ENCODE measurements at places on chromosomes 12 and 14.

GRCh38 chr12:77104792-77105191 is 39.4 kb upstream of the E2F7 start:
- DNase-seq, result no peak

DNA sequence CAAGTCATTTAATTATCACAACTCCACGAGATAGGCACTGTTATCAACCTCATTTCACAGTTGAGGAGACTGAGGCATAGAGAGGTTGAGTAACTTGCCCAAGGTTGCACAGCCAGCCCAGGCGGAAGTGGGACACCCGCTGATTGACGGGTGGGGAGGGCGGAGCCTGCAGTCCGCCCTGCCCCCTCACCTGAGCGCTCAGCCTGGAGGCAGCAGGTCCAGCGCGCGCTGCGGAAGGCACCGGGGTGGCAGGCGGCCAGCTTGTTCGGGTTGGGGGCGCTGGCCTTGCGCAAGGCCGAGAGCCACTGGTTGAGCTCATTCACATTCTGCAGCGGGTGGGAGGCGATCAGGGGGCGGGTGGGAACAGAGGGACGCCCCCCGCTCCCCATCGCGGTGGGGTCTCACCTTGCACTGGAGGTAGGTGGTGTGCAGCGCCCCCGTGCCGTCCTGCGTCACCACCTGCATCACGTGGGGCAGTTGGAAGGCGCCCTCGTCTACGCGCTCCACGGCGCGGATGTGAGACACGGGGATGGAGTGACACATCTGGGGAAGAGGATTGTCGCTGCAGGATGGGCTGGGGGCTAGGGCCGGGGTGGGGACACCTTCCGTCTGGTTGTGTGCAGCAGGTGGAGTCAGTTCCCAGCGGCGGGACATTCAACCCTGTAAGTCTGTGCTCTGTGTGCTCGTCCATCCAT is 31.7 kb downstream of the RASAL1 start:
- no peak for DNase-seq

DNA sequence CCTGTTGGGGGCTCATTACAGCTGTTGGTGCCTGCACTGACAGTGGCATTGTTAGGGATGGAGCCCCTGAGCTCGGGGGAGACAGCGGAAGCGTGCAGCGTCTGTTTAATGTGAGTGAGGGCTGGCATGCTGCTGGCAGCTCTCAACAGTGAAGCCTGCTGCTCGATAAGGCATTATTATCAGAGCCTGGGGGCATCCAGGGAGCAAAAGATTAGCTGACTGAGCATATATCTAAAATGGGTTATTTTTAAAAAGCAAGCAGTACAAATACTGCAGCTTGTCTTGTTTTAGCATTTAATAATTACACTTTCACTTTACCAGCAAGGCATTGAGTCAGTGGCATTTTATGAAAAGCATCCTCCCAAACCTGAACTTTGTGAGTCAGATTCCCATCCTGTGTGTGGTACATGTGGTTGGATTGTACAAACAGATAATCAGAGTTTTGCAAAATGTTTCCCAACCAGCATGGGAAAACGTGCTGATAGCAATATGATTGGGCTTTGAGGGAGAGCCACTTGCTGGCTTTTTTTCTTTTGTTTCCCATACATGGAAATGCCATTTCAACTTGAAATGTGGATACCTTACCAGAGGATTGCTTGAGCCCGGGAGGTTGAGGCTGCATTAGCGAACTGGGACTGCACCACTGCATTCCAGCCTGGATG is 150.8 kb downstream of the PRKCH start:
- DNase-seq, result no peak

DNA sequence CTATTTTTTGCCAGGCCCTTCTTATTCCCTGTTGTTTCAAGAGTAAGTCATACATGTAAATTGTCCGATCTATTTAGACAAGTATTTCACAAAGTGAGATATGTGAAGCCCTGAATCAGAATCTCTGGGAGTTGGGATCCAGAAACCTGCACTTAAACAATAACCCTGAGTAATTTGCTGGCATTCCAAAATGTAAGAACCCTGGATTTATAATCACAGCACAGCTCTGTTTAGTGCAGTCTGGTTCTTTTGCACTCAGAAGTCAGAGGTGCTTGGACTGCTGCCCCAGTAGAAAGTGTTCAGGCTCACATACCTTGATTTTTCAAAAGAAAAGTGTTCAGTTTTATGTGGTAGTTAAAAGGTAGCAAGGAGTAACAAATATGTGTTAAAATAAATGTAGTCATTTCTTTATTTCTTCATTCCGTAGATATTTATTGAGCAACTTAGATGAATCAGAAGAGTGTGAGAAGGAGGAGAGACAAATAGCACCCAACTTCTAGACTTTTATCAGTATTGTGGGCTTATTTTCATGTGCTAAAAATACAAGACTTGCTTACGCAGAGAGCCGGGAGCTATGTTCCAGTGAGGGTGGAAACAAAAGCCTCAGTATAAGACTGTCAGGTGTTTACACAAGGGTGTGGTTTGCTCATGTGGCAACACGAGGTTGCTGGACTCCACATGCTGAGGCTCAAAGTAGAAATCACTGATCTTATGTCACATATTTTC is 70.1 kb downstream of the SYNE2 start:
- peak; percentile 12 for DNase-seq

GRCh38 chr14:77145975-77146740 is 4.6 kb upstream of the ZDHHC22 start:
- DNase-seq, result no peak

DNA sequence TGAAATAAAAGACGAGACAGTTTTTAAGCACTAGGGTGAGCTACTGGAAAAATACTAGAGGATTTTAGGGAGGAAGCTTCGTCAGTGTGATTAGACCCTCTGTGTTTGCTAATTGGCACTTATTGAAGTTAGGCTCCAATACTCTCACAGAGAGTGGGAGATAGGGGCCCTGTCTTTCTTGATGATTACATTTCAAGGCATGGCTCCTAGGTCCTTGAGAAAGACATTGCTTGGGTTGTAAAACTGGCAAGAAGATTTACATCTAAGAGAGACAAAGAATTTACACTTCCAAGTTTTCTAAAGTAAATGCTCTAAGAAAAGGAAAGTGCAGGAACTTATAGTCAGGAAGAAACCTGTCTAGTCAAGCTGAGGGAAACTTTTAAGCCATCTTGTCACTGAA is 183.2 kb downstream of the C12orf50 start:
- no peak for DNase-seq

DNA sequence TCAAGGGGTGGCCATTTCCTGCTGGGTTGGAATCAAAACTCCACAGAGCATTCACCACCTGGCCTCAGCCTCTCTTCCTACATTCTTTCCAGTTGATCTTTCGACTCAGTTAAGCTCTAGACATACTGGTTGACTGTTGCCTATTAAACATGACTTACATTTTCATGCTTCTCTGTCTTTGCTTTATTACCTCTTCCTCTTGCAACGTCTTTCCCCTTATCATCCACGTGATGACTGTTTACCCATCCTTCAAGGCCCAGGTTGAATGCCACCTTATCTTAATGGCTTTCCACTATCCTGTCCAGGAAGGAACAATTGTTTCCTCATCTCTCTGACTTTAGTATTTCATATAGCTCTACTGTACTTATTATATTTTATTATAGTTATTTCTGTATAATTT is 24.4 kb upstream of the CCDC175 start:
- DNase-seq, result no peak

- DNase-seq, result no peak
Measured at GRCh38 chr14:22474730-22475351, 114.2 kb downstream of the DAD1 start.

DNA sequence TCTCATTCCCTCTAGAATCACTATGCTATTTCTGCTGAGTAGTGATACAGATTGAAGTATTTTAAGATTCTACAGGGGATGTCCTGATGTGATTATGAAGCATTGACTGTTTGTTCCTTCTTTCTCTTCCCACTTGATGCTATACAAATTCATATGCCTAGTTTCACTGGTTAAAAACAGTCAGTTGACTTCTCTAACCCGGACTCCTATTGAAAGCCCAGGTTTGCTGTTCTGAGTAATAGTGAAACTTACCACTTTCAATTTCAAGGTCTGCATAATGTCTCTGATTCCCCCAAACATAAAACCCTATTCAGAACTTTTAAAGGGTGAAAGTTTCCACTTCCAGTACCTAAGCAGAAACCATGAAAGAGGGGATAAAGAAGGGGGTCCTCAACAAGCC is 117.7 kb upstream of the RPL10L start:
- DNase-seq, result no peak

- DNase-seq, result peak; percentile 24
Measured at GRCh38 chr12:89497467-89497866, 27.1 kb downstream of the GALNT4 start.

GRCh38 chr14:71711619-71712018 is 220.6 kb upstream of the RGS6 start:
- no peak for DNase-seq

DNA sequence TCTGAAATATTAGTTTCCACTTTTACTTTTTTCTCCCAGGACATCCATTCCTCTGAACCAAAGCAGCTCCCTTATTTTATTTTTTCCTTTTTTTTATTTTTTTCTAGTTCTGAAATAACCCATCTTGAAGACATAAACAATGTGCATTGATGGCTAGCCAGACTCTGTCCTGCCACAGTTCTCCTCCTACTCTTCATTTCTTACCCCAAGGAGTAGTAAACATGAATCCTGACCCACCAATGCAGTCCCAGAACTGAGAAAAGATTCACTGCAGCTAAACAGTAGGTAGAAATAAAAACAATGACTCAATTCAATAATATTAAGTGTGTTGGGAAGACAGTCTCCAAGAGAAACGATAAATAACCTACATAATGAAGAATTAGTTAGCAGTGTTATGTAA is 65.7 kb upstream of the NOVA1 start:
- no peak for DNase-seq

GRCh38 chr12:47903151-47903611 is 1.6 kb downstream of the VDR start:
- no peak for DNase-seq

GRCh38 chr14:49986343-49987014 is 93.6 kb downstream of the ARF6 start:
- no peak for DNase-seq

DNA sequence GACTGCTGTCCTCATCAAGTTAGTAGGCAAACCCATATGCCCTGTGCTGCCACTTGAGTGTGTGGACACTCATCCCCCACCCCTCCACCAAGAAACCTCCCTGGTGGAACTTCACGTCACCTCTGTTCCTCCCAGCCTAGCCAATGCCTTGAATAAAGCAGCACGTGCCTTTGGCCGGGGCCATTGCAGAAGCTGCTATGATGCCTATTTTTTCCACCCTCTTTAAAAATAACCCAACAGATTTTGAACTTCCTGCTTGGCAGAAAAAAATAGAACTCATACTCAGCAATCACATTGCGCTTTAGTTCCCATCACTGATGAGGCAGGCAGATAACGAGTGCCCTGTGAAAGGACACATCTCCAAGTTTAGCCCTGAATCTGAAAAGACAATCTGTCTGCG is 23.1 kb upstream of the PWP1 start:
- DNase-seq, result no peak

DNA sequence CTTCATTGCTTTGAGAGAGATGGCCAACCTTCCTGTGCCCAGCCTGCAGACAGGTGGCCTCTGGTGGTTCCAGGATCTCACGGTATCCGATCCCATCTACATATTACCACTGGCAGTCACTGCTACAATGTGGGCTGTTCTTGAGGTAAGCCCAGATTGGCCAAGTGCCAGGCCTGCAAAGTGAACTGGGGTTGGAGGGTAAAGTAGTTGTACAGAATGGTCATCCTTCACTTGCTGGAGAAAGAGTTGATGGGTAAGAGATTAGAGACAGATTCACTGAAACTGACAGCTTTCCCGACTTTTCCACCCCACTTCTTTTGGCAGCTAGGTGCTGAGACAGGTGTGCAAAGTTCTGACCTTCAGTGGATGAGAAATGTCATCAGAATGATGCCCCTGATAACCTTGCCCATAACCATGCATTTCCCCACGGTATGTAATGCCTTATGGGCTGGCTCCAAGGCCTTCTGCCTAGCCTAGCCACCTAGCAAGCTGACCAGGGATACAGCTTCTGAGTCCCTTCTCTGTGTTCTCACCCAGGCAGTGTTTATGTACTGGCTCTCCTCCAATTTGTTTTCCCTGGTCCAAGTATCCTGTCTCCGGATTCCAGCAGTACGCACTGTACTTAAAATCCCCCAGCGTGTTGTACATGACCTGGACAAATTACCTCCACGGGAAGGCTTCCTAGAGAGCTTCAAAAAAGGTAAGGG is 4.1 kb downstream of the OXA1L start:
- no peak for DNase-seq

DNA sequence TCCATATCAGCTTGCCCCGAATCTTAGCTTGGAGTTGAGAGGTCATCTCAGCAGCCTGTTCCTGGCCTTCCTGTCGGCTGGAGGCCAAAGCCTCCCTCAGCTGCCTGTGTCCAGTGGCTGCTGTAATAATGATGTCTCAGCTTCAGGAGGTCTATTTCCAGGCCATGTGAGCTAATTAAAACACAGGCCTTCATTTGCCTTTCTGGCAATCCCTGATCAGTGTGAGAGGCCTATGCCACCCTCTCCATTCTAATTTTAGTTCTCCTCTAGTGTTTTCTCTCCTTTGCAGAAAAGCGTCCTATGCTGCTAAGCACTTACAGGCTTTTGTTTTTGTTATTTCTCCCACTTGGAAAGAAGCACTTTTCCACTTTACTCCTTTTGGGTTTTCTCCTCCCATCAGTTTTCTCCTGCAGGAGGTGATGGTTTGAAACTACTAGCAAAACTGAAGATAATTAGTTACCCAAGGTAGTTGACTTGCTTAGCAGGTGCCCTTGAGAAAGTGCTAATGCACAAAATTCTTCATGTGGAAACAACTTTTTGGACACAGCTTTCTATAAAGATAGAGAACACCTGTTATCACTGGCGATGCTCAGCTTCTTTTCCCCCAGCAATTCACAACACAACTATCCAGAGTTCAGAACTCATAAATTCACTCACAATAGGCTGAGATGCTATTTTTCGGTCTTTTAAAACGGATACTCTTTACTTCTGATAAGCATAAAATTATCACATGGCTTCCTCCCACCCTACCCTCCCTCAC is 255.3 kb upstream of the GARIN6 start:
- DNase-seq, result no peak

DNA sequence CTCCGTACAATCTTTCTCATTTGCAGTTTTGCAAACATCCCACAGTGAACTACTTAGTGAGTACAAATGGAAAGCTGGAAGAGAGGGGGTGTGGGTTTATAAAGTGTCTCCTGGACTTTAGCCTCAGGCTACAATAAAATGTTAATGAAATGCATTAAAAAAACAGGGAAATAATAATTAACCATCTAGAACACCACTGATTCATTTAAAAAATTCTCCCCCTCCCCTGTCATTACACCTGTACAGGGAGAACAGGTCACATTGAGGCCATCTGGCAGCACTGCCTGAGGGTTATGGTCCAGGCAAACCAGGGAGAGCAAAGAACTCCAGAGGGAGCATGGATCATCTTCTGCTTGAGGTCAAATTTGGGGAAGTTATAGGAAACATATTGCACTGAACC is 96.3 kb downstream of the TSPAN8 start:
- no peak for DNase-seq

DNA sequence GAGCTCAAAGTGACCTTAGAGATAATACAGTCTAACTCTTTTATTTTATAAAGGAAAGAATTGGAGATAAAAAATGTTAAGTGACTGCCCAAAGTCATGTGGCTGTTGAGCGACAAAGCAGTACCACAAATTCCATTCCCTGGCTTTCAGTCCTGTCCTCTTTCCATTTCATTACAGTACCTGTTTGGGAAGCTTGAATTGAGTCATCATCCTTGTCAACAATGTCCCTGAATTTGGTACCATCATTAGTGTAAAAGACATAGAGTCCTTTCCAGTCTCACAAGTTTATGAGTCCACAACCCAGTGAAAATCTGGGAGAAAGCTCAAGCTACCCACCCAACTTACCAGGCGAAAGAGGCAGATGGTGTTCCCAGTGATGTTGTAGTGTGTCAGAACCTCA is 3.8 kb downstream of the ERP27 start:
- DNase-seq, result no peak

GRCh38 chr12:52044292-52044983 is 6.8 kb upstream of the NR4A1 start:
- no peak for DNase-seq

Measured in NCI-H748 treated with DMSO at 0.1 percent for 48 hours (cell line).